CD8-positive, alpha-beta memory T cell (primary cell): ENCODE measurements at places on chromosomes 3 and 15.

- no peak for DNase-seq
These were observed 142.5 kb downstream of the KLF13 start for GRCh38 chr15:31468911-31469785.

GRCh38 chr15:41988896-41989572, 16.7 kb upstream of the EHD4 start:
- no peak for DNase-seq

GRCh38 chr15:80026754-80027153, 32.7 kb upstream of the ZFAND6 start:
- no peak for DNase-seq

- DNase-seq, result peak; percentile 11
These were observed 11.7 kb downstream of the PXYLP1 start for GRCh38 chr3:141243271-141243707.

GRCh38 chr3:169509780-169510692, 153.5 kb downstream of the MECOM start:
- no peak for DNase-seq

GRCh38 chr3:113312416-113312815, 101.1 kb downstream of the BOC start:
- DNase-seq, result no peak

DNA sequence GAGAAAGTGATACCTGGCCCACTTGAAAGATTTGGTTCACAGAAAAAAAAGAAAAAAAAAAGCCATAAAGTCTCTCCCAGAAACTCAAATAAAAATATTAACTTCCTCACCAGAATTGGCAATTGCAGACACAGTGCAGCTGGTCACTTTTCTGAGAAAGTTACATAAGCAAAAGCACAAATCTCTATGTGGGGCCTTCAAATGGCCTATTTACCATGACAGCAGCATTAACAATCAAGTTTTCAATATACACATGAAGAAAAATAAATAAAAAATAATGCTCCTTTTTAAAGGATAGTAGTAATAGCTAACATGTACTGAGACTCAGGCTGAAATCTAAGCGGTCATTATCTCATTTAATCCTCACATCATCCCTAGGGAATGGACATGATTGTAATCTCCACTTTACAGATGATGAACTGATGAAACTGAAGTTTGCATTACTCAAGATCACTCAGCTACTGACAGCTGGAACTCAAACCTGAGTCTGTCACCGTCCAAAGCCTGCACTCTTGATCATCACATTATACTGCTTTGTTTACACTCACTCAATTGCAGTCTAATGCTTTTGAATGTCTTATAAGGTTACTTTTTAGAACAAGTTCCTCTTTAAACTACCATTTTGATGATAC, 3.3 kb downstream of the NPTN start:
- DNase-seq, result no peak

- DNase-seq, result peak; percentile 54
These were observed 474 bp downstream of the ATP2C1 start for GRCh38 chr3:130894130-130894985.

DNA sequence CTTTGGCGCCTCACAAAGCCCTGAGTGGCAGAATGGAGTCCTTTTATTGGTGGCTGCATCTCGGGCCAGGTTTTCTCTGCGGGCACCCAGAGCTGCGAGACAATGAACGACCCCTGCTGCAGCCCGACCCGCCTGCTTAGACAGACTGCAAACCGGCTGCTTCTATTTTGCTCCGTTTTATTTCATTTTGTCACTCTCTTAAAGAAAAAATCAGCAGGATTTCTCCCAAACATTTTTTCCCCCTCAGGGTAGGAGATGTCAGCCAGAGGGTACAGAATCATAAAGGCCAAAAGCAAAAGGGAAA, 64.8 kb downstream of the OXNAD1 start:
- no peak for DNase-seq

DNA sequence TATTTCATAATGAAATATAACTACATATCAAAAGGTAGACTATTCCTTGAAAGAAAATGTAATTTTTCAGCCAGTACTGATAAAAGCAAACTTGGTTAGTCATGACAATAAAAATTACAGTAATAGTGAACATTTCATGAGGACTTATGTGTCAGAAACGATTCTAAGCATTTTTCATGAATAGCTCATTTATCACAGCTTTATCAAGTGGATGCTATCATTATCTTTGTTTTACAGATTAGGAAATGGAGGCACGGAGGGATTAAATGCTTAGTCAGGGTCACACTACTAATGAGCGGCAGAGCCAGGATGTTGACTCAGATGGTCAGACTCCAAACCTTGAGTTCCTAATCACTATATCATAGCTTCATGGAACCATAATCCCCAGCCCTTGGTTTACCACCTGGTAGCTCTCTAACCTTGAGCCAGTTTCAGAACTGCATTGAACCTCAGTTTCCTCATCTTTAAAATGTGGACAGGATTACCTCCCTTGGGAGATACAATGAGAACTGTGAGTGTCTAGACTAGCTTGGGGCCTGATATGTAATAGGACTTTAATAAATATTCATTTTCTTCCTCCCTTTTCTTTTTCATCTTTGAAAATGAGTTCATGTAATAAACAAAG, 85.4 kb downstream of the TNIK start:
- no peak for DNase-seq

- DNase-seq, result no peak
These were observed 136.6 kb upstream of the RAD18 start for GRCh38 chr3:9099702-9100512.
